ENCODE measurements at places on chromosomes 6 and 20.

GRCh38 chr6:43396408-43397149, 27.1 kb upstream of the ZNF318 start:
- DNase-seq = no peak

- no peak for DNase-seq
Measured at GRCh38 chr6:43847741-43848630, 78.0 kb downstream of the VEGFA start.

- DNase-seq = no peak
Measured at GRCh38 chr6:25118038-25118437, 161.1 kb upstream of the CARMIL1 start.

- DNase-seq = no peak
Measured at GRCh38 chr6:135860361-135860760, 8.9 kb downstream of the PDE7B start.

GRCh38 chr20:34143951-34144350, 31.9 kb upstream of the EIF2S2 start:
- no peak for DNase-seq

DNA sequence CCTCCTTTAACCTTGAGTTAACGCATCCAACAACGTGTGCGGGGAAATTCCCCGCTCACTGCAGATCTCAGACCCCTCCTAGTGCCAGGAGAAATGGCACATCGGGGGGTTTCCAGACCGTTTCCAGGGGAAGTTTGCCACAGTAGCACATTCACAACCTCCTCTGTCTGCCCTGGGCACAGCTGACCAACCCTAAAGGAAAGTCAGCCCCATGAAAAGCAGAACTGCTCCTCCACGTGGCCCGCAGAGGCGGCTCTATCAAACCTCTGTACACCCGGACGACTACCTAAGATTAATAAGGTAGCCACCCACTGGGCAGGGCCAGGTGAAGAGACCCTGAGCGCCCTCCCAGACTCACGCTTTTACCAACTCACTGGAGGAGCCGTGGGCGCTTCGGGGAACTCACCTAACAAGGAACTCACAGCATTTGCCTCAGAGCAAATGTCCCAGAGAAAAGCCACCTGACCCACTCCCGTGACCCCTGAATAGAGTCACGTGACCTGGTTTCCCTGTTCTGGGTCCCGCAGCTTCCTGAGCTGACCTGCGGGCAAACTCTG, 93.1 kb downstream of the PRND start:
- peak; percentile 61 for DNase-seq

- no peak for DNase-seq
Measured at GRCh38 chr6:92559611-92560010, 859.7 kb downstream of the EPHA7 start.

DNA sequence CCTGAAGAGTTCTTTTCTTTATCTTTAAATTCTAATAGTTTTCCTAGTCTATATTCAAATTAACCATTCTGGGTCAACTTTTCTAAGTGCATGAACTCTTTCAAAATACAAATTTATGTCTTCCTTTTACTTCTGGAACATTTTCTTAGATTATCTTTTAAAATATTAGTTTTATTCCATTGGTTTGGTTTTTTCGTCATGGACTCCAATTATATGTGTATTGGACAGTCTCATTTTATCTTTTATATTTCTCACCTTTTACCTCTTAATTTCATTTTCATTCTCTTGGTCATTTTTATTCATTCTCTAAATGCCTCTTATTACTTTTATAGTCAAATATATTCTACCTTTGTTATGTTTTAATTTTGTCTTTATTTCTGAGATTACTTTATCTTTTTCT, 356.7 kb upstream of the MMS22L start:
- DNase-seq = no peak

All from stimulated activated CD4-positive, alpha-beta T cell treated with anti-CD3 and anti-CD28 coated beads, Interleukin-12 subunit alpha, Interleukin-12 subunit beta, amount 100 ng/mL, for 4 hours (primary cell).